ENCODE measurements at places on chromosomes 6 and 20. TPM values are rescaled to one million over a fixed set of nuclear protein-coding genes. Genes with fewer than 3 reads are reported as not detected.
A peak's percentile ranks its signal among the peaks of the same experiment; 100 is the strongest.

Gene LIN28B
- total RNA-seq, result not detected

Gene ZBP1
- total RNA-seq, result not detected

Gene MDFI
- total RNA-seq, result 3.3 TPM

Gene KCNQ5
- total RNA-seq, result 4.9 TPM

Gene SLCO4A1
- 0.50 TPM for total RNA-seq

Gene MICB
- total RNA-seq, result 17.2 TPM

Gene ZNF512B
- total RNA-seq, result 6.4 TPM

Gene RBM12
- total RNA-seq, result 29.9 TPM

Gene MDC1
- total RNA-seq, result 5.0 TPM

DNA sequence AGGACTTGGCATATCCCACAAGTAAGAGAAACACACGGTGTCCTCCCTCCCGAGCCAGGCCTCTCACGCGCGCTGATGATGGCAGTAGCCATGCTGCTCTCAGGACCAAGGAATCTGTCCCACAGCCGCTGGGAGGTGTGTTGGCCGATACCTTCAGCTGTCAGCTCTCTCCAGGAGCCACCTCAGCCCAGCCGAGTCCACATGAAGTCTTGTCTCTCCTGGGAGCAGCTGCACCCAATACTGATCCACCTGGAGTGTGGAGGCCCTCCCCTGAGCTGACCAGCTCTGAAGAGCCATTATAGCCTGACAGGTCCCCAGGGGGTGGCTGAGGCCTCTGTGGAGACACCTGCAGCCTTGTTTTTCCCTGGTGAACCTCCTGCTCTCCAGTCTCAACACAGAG is 23.8 kb upstream of the NXT1 start:
- no peaks in the 10 kb centered on the region for H3K4me1 ChIP-seq
- DNase-seq, result no peak
- H3K36me3 ChIP-seq, result no peaks in the 10 kb centered on the region
- H3K27ac ChIP-seq, result no peak overlapping the region
- H3K4me3 ChIP-seq, result no peak overlapping the region

GRCh38 chr20:9918348-9918747 is 79.5 kb upstream of the PAK5 start:
- H3K36me3 ChIP-seq, result no peaks in the 10 kb centered on the region
- H3K27ac ChIP-seq, result no peak overlapping the region
- peaks cover 2% of the 10 kb centered on the region for H3K27me3 ChIP-seq
- DNase-seq, result no peak
- H3K4me3 ChIP-seq, result no peak overlapping the region

- H3K4me1 ChIP-seq, result no peaks in the 10 kb centered on the region
- H3K4me3 ChIP-seq, result no peak overlapping the region
- H3K27me3 ChIP-seq, result no peaks in the 10 kb centered on the region
- DNase-seq, result no peak
- no peaks in the 10 kb centered on the region for H3K36me3 ChIP-seq
- H3K27ac ChIP-seq, result no peak overlapping the region
Observed at GRCh38 chr20:43999848-44000247, 85.2 kb downstream of the TOX2 start.

- H3K36me3 ChIP-seq, result peaks cover 13% of the 10 kb centered on the region
- DNase-seq, result no peak
- no peak overlapping the region for H3K4me3 ChIP-seq
Observed at GRCh38 chr6:158626360-158627167, 18.0 kb downstream of the DYNLT1 start.

GRCh38 chr20:59023616-59024015 is 4.4 kb downstream of the TUBB1 start:
- H3K27me3 ChIP-seq, result no peaks in the 10 kb centered on the region
- DNase-seq, result no peak
- no peak overlapping the region for H3K4me3 ChIP-seq
- peaks cover 5% of the 10 kb centered on the region for H3K36me3 ChIP-seq
- peaks cover 2% of the 10 kb centered on the region for H3K4me1 ChIP-seq

DNA sequence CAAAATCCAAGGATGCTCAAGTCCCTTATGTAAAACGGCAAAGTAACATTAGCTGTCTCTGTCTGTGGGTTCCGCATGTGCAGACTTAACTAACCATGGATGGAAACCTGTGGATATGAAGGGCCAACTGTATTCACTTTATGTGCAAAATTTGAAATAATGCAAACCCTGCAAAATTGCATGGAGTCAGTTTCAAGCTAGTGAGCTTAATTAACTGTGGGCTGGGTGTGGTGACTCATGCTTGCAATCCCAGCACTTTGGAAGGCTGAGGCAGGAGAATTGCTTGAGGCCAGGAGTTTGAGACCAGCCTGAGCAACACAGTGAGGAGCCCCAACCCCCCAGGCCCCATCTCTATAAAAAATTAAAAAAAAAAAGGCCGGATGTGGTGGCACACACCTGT is 81.4 kb downstream of the ANKS1A start:
- no peaks in the 10 kb centered on the region for H3K27me3 ChIP-seq
- peaks cover 11% of the 10 kb centered on the region for H3K4me1 ChIP-seq
- H3K27ac ChIP-seq, result no peak overlapping the region
- DNase-seq, result no peak
- no peak overlapping the region for H3K4me3 ChIP-seq

- H3K4me3 ChIP-seq, result no peak overlapping the region
- no peaks in the 10 kb centered on the region for H3K36me3 ChIP-seq
- no peaks in the 10 kb centered on the region for H3K4me1 ChIP-seq
- H3K27me3 ChIP-seq, result no peaks in the 10 kb centered on the region
- DNase-seq, result peak; percentile 15
Observed at GRCh38 chr6:165543781-165544180, 119.3 kb downstream of the PDE10A start.

DNA sequence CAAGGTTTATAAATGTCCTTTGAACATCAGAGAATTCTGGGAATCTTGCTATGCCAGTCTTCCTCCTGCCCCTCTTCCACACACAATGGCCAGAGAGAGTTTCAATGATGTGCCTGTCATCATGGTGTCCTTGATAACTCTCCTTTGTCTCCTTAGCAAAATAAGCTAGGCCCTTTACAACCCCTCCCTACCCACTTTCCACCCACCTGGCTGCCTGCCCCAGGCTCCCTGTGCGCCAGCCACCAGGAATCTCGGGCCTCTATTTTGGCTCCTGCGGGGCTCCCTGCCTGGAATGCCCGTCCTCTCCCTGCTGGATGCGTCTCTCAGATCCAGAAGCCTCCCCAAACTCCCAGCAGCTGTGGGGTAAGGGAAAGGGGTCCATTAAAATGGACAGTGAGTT is 60.9 kb downstream of the NCR2 start:
- DNase-seq, result no peak
- H3K4me1 ChIP-seq, result no peaks in the 10 kb centered on the region
- no peak overlapping the region for H3K4me3 ChIP-seq
- H3K36me3 ChIP-seq, result no peaks in the 10 kb centered on the region
- H3K27ac ChIP-seq, result no peak overlapping the region
- H3K27me3 ChIP-seq, result no peaks in the 10 kb centered on the region
